ENCODE measurements at places on chromosomes 1 and 21.
A peak's percentile ranks its signal among the peaks of the same experiment; 100 is the strongest.

DNA sequence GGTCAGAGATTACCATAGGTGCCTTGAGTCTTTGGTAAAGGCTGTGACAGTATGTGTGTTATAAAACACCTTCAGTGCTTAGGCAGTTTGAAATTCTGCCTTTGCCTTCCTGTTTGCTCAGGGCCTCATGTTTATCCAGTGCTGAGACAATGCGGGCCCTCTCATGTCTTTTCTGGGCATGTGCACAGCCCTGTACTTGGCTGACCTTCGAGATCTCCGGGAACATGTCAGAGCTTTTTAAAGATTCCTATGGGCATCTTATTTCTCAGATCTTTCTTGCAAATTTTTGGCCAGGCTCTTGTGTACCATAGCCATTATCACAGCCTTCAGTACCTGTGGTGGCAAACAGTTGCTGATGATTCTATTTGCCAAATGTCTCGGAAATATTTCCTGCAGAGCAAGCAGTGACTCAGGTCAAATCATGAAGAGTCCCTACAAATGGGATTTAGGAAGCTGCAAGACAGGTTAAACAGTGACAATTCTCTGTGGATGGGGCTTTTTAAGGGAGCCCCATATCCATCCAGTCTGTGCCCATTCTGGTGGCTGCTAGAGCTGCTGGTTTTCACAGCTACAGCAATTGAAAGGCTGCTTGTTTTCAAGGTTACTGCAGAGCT, 42.1 kb downstream of the HOOK1 start:
- peak; percentile 3 for DNase-seq

DNA sequence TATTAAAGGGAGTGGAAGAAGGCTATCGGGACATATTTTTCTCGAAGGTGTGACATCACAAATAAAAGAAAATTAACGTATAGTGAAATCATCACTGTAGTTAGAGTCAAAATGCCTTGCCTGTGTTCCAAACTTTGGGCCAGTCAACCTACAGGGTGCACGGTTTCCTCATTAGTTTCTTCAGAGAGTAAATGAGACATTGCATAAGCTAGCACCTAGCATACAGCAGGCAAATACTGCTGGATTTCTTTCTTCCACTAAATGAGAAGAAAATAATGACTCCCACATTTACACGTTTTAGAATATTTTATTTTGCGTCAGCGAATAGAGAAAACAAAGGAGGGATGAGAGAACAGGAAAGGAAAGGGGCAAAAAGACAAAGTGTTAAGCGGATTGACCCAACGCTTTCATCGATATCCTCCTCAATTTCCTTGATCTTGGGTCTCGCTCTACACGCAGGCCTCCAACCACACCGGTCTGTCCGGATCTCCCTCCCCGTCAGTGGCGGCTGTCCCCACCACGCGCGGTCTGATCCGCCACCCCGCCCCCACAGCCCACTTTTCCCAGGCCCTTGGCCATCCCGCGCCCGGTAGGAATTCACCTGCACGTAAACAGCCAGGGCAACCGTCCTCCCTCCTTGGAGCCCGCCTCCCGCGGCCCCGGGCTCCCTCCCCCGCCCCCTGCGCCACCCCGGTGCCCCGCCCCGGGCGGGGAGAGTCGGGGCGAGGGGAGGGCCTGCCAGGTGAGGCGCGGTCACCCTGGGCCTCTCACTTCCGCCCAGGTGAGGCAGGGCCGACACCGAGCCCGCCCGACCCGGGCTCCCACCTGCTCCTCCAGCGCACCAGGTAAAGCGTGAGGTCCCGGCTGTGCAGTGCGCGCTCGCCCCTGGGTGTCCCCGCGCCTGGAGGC, at the start of gene PATJ:
Gene PATJ (plus strand): TSS at position 770 of the 909 bp plus-strand sequence. CDS start 20,413 bp downstream, outside the sequence.
- peak; percentile 75 for DNase-seq

DNA sequence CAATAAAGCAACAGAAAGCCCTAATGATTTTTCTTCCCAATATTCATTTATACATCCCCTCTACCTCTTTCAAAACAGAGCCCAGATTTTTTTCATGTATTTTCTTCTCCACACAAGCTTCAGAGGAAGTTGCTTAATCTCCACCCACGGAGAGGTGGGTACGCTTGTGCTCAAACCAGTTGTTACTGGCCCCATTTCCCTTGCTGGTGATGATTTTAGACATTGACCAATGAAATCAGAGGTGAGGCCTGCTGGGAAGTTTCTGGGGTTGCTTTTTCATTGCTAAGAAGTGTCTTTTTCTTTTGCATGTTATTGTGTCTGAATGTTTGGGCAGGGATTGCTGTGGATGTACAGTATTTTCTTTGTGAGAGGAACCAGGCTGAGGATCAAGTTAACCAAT, 448.1 kb upstream of the B3GALT2 start:
- DNase-seq: no peak

DNA sequence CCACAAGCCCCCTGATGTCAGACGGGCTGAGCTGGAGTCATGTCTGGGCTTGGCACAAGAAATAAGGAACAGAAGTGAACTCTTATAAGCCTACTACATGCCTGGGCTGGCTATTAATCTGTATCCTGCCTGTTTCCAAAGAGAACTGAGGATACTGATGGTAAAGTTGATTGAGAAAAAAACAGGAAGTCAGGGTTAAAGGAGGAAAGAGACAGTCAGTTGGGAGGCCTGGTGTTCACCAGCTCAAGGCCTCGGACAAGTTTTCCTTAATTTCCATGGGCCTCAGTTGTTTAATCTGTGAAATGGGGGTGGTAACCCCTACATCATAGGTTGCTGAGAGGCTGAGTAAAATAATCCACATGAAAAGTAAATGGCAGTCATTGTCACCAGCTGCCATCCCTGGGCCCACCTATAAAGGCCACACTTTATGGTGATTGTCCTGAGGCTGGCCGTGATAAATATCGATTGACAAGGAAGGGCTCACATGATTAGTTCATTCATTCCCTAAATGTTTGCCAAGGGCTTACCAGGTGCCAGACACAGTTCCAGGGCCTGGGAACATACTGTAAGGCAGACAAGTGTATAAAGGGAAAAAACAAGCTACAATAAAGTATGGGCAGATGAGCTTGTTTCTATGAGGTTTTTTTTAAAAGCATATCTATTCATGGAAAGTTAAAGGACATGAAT, 2.8 kb downstream of the ALDH4A1 start:
- DNase-seq: no peak

GRCh38 chr1:212518188-212519054, 85.7 kb downstream of the NENF start:
- DNase-seq: peak; percentile 66

DNA sequence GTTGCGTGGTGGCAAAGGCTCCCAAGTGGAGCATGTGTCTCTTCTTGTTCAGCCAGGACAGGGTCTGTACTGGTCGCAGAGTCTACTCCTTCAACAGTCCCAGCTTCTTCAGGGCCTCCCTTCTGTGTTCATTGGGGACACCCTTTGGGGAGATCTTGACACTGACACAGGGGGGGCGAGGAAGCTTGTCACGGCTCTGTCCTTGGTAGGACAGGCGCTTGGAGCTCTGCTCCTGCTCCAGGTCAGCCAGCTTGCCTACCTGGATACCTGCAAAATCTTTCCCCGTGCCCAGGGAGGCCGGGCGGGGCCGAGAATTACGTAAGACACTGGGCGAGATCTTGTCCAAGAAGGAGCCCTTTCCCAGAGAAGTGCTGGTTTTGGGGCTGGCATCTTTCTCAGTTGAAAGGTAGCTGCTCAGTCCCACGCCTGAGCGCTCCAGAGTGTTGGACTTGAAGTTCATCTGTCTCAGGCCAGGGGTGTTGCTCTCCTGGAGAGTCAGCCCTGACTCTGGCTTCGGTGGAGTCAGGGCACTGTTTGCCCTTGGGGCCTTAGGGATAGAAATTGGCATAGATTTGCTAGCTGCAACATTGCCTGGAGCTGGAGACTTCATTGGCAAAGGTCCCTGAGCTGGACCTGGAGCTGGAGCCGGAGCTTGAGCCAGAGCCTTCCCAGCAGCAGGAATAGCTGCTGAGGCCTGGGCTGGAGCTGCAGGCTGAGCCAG, 10.5 kb downstream of the C1orf116 start:
- no peak for DNase-seq

DNA sequence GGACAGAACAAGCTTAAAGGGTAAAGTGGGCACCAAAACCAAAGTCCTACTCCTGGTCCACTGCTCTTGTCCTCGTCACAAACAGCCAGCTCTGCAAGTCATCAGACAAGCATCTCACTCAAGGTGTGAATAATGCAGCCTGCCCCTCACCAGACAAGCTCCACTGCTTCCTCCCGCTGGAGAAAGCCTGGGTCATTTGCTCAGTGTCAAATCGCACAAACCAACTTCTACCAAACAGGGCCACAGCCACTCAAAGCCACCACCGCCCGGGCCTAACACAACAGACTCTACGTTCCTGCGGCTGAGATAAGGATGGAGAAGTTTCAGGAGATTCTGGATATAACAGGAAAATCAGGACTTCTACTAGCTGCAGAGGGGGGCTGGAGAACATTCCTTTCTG, 3.3 kb downstream of the SSBP3 start:
- no peak for DNase-seq

GRCh38 chr1:81226603-81226928, 574.2 kb upstream of the ADGRL2 start:
- DNase-seq: no peak

GRCh38 chr1:213244664-213245091, 193.6 kb downstream of the RPS6KC1 start:
- peak; percentile 59 for DNase-seq

DNA sequence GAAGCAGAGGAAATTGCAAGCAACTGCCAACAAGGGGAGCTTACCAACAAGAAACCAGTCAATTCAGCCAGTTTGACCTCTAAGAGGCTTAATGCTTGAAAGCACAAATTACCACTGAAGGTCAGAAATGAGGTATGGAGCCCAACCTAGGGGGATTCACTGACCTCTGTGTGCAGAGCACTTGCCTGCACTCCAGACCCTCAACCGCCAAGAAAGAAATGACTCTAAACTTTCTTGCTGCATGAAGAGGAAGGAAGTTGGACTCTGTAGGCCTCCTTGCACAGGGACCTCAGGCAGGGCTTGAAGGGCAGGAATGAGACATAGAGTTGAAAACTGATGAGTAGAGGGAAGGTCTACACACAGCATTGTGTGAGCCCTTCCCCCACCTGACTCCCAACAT, 10.0 kb downstream of the ARMH1 start:
- no peak for DNase-seq

- no peak for DNase-seq
Measured at GRCh38 chr1:8363767-8364301, 45.9 kb downstream of the SLC45A1 start.

- no peak for DNase-seq
Measured at GRCh38 chr1:243791586-243792267, 58.3 kb downstream of the AKT3 start.

DNA sequence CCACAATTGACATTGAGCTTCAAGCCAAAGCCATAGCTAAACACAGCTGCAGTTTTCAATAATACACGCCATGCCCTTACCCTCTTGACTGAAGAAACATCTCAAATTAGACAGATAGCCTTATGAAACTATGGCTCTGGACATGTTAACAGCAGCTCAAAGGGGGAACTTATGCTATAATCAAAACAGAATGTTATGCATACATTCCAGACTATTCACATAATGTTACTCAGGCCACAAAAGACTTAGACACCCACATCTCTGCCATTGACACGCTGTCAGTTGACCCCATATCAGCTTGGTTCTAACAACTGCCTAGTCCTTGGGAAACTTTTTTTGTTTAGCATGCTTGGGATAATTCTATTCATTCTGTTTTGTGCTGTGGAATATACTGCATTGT, 2.3 kb upstream of the NENF start:
- DNase-seq: no peak

- no peak for DNase-seq
Measured at GRCh38 chr21:30243691-30244090, 27.8 kb upstream of the CLDN8 start.

- no peak for DNase-seq
Measured at GRCh38 chr1:204454476-204454875, 40.1 kb downstream of the PIK3C2B start.

DNA sequence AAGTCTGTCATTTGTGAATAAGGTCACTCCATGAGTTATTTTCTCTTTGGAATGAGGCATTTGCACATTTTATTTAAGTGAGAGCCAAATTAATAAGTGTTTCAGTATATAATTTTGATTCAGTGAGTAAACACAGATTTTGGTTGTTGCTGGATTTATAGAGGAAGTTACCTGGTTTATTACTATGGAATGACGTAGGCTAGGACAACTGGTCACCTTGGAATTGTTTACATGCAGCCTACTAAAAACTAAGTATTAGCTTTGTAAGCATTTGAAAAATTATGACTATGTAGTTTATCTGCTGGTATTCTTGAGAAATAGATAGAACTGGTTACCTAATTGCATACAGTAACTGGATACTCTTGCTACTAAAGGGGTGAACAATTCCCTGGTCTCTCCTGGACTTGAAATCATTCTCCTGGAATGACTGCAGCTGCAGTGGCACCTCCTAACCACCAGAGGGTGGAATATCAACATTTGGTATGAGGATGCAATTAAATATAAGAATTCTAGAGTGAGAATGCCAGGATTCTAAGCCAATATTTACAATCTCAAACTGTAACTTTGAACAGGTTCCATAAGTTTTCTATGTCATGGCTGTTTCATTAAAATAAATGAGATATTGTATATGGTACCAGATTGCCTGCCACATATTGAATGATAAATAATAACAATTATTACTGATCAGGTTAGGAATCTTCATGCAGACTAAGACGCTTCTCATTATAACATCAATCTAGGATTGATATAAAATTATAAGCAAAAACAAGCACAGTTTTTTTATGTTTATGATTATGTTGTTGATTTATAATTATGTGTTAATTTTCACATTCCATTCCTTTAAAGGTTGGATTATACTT, 3.5 kb upstream of the KRTAP27-1 start:
- DNase-seq: peak; percentile 46

- no peak for DNase-seq
Measured at GRCh38 chr1:185681034-185681633, 53.1 kb upstream of the HMCN1 start.

DNA sequence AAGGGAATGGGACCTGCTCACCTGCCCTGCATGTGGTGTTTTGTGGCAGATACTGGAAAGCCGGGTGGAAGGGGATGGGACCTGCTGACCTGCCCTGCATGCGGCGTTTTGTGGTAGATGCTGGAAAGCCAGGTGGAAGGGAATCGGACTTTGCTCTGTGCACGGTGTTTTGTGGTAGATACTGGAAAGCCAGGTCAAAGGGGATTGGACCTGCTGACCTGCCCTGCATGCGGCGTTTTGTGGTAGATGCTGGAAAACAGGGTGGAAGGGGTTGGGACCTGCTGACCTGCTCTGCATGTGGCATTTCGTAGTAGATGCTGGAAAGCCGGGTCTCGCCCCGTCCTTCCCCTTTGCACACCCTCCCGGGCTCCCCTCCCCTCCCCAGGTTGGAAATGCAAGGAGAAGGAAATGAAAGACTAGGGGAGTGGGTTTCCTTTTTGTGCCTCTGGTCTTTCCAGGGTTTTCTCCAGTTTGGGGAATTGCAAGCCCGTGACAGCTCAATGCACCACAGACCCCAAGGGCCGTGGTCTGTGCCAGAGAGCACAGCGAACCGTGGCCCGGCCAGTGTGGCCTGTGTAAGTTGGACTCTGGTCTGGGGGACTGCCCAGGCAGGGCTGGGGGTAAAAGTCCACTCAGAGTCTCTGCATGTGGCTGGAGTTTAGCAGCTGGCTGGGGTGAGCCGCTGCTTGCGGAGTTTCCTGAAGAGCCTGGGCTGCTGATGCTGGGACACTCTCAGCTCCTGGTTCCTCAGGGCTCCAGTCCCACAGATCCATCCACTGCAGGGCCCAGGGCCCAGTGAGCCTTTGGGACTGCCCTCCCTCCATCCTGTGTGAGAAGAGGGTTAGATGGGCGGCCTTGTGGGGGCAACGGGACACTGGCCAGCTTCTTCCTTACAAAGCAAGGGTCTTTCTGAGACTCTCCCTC, 105.5 kb downstream of the CRYAA start:
- peak; percentile 38 for DNase-seq
